ENCODE measurements at places on chromosomes 4 and X.

DNA sequence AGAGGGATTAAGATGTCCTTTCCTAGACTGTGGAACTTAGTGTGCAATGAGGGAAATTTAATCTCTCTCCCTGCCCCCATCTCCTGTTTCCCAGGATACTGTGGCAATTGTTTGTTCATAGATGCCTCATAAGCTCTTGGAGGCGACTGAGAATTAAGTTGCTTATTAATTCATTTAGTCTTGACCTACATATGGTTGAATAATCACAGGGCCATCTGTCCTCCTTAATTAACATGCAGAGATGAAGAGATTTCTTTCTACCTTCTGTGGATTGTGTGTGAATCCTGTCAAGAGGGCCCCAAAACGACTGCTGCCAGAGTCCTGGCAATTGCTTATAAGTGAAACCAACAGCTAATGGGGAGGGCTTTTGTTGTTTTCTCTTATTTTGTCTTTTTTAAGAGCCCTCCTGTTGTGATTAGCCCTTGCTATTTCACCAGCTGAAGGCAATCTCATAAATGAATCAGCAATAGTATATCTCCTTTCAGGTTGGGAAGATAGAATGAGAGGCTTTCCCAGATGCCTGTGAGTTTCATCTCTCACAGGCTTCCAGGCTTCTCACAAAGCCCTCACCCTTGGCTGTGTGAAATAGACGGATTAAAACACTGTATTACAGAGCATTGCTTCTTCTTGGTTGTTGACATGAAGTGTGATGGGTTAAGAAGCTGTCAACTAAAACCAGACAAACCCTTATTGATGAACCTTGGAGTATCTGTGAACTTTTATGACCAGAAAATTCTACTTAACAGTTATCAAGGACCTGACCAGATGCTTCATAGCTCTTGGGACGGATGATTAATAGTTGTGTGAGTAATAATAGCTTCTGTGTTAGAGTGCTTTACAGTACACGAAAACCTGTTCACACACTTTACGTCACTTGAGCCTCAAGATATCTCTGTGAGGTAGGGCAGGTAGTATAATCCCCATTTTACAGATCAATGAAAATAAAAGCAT is 58.5 kb downstream of the PGRMC2 start:
- no peak for DNase-seq

DNA sequence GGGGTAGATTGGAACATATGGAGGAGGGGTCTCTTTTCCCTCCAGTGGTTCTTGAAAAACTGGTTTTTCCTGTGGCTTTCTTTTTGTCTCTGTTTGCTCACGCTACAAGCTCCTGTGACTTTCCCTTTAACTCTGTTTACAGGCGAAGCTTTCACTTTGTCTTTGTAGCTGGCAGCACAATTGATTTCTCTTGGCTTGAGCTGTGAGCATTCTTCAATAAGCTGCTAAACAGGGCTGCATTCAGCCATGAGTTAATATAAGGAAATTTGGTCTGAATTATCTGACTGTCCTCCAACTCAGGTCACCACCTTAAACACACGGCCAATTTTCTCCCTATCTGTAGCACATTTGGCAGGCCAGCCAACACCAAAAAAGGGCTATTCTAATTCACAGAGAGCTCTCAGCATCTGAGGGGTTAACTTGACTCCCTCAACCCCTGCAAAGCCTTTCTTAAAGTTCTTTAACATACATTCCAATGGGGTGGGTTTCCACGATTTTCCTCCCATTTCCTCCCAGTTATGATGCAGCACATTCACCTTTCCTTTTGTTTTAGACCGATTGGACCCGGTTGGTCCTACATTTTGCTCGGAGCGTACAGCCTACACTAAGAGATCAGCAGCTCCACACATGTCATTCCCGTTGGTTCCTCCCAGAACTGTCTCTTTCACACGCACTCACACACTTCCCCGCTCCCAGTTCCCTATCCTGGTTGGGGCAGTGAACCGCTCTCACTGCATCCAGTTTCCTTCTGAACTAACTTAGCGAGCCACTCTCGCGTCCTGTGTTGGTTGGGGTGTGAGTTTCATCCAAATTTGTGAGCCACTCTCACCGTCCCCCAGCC is 45.4 kb downstream of the UGT2A3 start:
- DNase-seq = no peak

DNA sequence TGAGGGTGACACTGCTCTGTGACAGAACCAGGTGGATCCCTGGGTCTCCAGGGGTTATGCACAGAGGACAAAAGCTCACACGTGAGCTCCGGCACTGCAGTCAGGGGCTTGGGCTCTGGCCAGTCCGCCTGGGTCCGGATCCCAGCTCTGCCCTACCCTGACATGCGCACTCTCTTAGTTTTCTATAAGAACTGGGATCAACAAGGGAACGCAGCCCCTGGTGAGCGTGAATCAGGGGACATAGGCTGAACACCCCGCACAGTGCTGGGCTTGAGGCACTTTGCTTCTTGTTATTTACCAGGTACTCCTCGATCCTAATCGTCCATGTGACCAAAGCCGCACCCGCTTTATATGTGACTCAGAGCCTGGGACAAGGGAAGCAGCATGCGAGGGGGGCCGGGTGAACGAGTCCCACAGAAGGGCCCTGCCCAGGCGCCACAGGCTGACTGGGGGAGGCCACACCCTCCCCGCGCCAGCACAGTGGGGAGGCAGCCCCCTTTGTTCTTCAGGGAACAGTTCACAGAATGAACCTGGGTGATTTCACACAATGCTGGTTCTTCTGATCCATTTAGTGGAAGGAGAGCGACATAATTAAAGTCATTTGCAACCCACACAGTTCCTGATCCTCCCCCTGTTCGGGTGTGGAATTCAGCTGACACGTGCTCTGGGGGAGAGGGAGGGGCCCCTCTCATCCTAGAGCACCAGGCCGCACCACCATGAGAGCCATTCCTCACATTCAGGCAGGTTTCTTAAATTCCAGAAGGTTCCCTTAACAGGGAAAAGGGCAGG is 55.5 kb downstream of the WFS1 start:
- DNase-seq = no peak

GRCh38 chrX:130636277-130636676 is 234.5 kb downstream of the RBMX2 start:
- no peak for DNase-seq

- no peak for DNase-seq
Measured at GRCh38 chr4:186172546-186172945, 18.8 kb upstream of the CYP4V2 start.

GRCh38 chr4:105061731-105062130 is 84.9 kb upstream of the TET2 start:
- no peak for DNase-seq
